ENCODE measurements at places on chromosomes 16 and 17.
A peak's percentile ranks its signal among the peaks of the same experiment; 100 is the strongest.

DNA sequence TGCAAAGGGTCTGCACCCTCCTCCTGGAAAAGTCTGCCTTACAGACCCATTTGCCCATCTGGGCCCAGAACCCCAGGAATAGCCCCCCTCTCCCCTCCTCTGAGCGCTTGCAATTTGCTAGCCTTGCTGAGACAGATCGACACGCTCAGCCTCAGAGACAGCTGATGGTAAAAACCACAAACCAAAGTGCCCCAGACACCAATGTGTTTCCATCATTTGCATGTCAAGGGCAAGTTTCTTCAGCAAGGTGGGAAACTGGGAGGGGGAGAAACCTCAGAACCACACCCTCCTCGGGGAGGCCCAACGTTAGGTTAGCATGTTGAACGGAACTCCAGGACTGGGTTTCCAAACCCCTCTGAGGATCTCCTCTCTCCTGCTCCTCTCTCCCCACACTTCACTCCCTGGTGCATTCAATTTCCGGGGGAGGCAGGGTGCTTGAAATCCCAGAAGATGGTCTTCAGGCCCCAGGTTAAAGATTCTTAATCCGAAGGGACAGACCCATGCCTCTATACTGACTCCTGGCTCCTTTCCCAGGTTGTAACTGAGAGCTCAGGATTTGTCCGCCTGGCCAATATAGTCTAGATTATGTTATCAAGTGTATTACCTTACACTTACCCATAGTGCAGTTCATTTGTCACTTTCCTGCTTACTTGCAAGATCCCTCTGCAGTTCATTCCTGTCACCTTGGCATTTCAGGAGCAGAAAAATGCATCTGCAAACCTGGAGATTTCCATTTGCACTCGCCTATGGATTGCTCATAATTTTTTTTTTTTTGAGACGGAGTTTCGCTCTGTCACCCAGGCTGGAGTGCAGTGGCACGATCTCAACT is 1.3 kb upstream of the CUEDC1 start:
- no peak for DNase-seq

DNA sequence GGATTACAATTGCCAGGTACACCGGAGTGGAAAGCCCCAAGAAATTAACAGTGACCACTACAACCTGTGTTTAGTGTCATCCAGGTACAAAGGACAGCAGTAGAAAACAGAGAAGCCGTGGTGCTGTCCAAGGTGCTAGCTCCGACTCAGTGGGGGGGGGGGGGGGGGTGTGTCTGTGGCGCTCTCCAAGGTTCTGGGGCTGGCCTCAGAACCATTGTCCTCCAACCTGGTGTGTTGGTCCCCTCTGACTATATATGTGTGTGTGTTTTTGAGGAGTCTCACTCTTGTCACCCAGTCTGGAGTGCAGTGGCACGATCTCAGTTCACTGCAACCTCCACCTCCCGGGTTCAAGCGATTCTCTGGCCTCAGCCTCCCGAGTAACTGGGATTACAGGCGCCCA is 5.8 kb upstream of the ZNF23 start:
- no peak for DNase-seq

DNA sequence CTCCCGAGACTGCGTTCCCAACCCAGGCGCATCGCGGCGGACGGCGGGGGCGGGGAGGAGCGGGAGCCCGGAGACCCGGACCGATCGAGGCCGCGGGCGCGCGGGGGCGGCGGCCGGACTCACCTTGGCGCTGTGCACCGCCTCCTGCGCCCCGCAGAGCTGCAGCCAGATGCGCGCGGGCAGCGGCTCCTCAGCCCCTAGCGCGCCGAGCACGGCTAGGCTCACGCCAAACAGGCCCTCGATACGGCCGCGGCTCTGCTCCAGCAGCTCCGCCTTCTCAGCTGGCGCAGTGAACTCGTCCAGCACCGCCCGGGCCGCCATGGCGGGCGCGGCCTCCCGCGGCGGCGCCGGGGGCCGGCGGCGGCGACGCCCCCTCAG is 339 bp downstream of the N4BP1 start:
- no peak for DNase-seq

DNA sequence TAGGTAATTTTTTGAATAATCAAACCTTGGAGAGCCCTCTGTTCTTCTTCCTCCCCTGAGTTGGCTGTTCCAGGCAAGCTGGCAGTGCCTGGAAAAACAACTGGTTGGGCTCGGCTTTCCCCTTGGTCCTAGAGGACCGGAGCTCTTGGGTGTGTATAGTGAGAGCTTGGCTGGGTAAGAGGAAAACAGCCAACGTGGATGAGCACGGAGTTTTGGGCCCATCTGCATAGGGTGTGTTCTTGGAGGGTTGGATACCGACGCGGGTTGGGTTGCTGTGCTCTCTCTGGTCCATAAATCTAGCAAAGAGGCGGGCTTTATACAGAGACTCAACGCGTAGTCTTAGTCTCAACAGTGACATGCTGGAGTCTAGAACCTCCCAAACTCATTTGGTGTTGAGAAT is 23.2 kb downstream of the ITGB3 start:
- peak; percentile 50 for DNase-seq

DNA sequence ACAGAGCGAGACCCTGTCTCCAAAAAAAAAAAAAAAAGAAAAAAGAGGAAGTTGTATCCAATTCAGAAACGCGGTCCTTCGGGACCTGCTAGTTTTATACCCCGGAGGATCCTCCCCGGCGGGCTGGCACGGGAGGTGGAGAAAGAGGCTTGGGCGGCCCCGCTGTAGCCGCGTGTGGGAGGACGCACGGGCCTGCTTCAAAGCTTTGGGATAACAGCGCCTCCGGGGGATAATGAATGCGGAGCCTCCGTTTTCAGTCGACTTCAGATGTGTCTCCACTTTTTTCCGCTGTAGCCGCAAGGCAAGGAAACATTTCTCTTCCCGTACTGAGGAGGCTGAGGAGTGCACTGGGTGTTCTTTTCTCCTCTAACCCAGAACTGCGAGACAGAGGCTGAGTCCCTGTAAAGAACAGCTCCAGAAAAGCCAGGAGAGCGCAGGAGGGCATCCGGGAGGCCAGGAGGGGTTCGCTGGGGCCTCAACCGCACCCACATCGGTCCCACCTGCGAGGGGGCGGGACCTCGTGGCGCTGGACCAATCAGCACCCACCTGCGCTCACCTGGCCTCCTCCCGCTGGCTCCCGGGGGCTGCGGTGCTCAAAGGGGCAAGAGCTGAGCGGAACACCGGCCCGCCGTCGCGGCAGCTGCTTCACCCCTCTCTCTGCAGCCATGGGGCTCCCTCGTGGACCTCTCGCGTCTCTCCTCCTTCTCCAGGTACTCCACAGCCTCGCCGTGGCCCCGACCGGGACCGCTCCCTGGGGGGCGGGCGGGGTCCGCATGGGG is at the start of gene CDH3:
TSS of gene CDH3 (plus strand) at position 596 of the 779 bp plus-strand sequence. CDS start at position 666, 70 bp downstream.
- no peak for DNase-seq

All from NCI-H187 treated with DMSO at 0.1 percent for 48 hours (cell line).